ENCODE measurements at places on chromosomes 1 and 21. TPM values are rescaled to one million over a fixed set of nuclear protein-coding genes. Genes with fewer than 3 reads are reported as not detected.

Gene FCRL5
- total RNA-seq = not detected

Gene KRTAP19-7
- total RNA-seq = not detected

Gene SPAG17
- not detected for total RNA-seq

Gene KIF17
- total RNA-seq = not detected

Gene NTMT2
- not detected for total RNA-seq

Gene AVPR1B
- not detected for total RNA-seq

Gene IL10RB
- total RNA-seq = 21.7 TPM

Gene CTTNBP2NL
- total RNA-seq = 3.2 TPM

Gene PIGM
- total RNA-seq = 6.2 TPM

Gene DYNLT5
- not detected for total RNA-seq

Gene DTL
- 95.0 TPM for total RNA-seq

Gene RGS8
- total RNA-seq = not detected

Gene VTCN1
- total RNA-seq = not detected

Gene SEMA6C
- total RNA-seq = 2.5 TPM

Gene CLCNKA
- total RNA-seq = not detected

Gene GBP7
- total RNA-seq = 0.08 TPM

Gene FTCD
- total RNA-seq = 0.23 TPM

Gene TAF1A
- total RNA-seq = 22.8 TPM

Gene CFAP107
- total RNA-seq = not detected

Gene CRP
- not detected for total RNA-seq

Gene NR5A2
- total RNA-seq = not detected

Gene HES4
- 0.27 TPM for total RNA-seq

Gene PROK1
- total RNA-seq = not detected

Gene TEDDM1
- not detected for total RNA-seq

Gene MYOM3
- total RNA-seq = not detected

Gene RGL1
- 2.0 TPM for total RNA-seq

Gene ESRRG
- not detected for total RNA-seq

Gene ABCG1
- total RNA-seq = 5.4 TPM

Gene EPHA8
- not detected for total RNA-seq

Gene BGLAP
- total RNA-seq = 2.2 TPM

Gene AMY1C
- not detected for total RNA-seq

Gene RPE65
- total RNA-seq = not detected

Gene DHCR24
- total RNA-seq = 89.0 TPM

Gene MROH7
- total RNA-seq = not detected
